Spleen (tissue), 13 donors: ENCODE measurements at places on chromosomes 1 and 21. TPM values are rescaled to one million over a fixed set of nuclear protein-coding genes. Genes with fewer than 3 reads are reported as not detected.

DNA sequence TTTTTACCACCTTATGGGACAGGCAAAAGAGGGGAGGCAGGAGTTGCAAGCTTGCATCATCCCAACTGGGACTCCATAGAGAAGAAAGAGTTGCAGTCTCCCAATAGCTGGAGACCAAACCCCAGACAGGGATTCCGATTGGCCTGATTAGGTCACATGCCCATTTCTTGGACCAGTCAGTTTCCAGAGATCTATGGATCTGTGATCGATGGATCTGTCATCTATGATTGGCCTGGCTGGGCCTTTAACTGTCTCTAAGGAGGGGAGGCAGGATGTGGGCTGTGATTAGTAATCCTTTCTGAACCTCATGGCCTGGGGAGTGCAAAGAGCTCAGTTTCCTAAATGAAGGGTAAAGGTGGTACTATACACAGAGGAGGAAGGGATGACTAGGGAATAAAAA is 252.1 kb downstream of the MATN1 start:
- H3K27me3 ChIP-seq = no peaks in the 10 kb centered on the region
- no peaks in the 10 kb centered on the region for H3K4me1 ChIP-seq
- no peak overlapping the region for H3K27ac ChIP-seq
- H3K4me3 ChIP-seq = no peak overlapping the region
- no peaks in the 10 kb centered on the region for H3K36me3 ChIP-seq
- DNase-seq = no peak

- no peak overlapping the region for H3K27ac ChIP-seq
- no peak for DNase-seq
- H3K4me1 ChIP-seq = peaks cover 17% of the 10 kb centered on the region
- H3K4me3 ChIP-seq = no peak overlapping the region
These were observed 129.7 kb downstream of the RUNX1 start for GRCh38 chr21:34919406-34919805.

- H3K27ac ChIP-seq = peak overlapping the region; percentile 96
- DNase-seq = no peak
- peaks cover 18% of the 10 kb centered on the region for H3K36me3 ChIP-seq
- peak overlapping the region; percentile 91 for H3K4me3 ChIP-seq
These were observed 2.6 kb downstream of the IVNS1ABP start for GRCh38 chr1:185314411-185314810.

GRCh38 chr1:216937491-216937890 is 214.3 kb upstream of the ESRRG start:
- H3K27ac ChIP-seq = no peak overlapping the region
- no peaks in the 10 kb centered on the region for H3K4me1 ChIP-seq
- no peaks in the 10 kb centered on the region for H3K27me3 ChIP-seq
- H3K4me3 ChIP-seq = no peak overlapping the region
- no peaks in the 10 kb centered on the region for H3K36me3 ChIP-seq
- DNase-seq = no peak

DNA sequence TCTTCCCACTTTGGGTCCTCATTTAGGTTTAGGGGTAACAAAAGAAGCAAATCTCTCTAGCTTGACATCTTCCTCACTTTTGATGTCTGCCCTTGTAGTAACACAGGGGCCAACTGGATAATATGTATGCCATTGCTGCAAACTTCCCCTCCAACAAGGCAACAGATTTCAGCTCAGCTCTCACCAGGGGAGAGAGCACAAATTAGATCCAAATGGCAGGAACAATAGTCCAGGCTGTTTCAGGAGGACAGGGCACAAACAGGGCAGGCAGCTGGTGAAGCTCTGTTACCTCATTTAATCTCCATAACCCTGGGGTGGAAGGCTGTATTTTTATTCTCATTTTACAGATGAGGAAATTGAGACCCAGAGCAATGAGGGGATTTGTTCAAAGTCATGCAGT is 4.3 kb upstream of the PIK3R3 start:
- H3K27ac ChIP-seq = no peak overlapping the region
- H3K27me3 ChIP-seq = peaks cover 8% of the 10 kb centered on the region
- H3K4me3 ChIP-seq = no peak overlapping the region
- no peak for DNase-seq
- peaks cover 10% of the 10 kb centered on the region for H3K4me1 ChIP-seq

GRCh38 chr1:162458236-162458635 is 39.4 kb upstream of the UHMK1 start:
- H3K27me3 ChIP-seq = no peaks in the 10 kb centered on the region
- H3K36me3 ChIP-seq = no peaks in the 10 kb centered on the region
- H3K4me3 ChIP-seq = no peak overlapping the region
- no peaks in the 10 kb centered on the region for H3K4me1 ChIP-seq

DNA sequence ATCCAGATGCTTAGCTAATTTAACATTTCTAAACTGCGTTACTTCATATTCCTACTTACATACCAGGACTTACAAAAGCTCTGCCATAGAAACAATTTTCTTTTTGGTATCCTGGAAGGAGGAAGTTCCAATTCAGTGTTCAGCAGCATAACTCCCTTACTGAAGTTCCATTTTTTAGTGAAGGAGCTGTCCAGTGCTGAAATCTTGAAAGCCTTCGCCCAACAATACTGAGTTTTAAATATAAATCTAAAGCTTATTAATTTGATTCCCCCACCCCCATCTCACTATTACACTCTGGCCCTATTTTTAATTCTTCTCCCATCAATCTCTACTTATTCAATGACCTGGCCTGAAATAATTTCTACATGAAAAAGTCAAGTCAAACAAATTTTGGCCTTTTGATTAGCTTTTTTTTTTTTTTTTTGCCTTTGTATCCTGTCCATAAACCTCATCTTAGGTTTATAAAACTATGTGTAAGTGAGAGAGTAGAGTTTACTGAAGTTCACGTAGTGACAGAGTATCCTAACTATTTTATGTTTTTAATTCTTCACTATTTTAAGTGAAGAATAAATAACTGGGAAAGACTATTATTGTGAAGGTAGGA is 323.0 kb upstream of the PLD5 start:
- no peaks in the 10 kb centered on the region for H3K27me3 ChIP-seq
- H3K4me1 ChIP-seq = no peaks in the 10 kb centered on the region
- no peaks in the 10 kb centered on the region for H3K36me3 ChIP-seq
- DNase-seq = no peak
- H3K27ac ChIP-seq = no peak overlapping the region

Gene MANEAL
- 2.4 TPM for total RNA-seq

Gene PLA2G5
- total RNA-seq = 1.1 TPM

Gene PGLYRP3
- total RNA-seq = not detected

Gene LCE1E
- total RNA-seq = not detected

Gene LRRC53
- not detected for total RNA-seq

Gene KCNJ6
- total RNA-seq = not detected

Gene AMY1C
- total RNA-seq = not detected

Gene C8A
- not detected for total RNA-seq

Gene UTP11
- total RNA-seq = 51.4 TPM
